ENCODE measurements at places on chromosomes 11 and 22.

- DNase-seq = no peak
Observed at GRCh38 chr11:99614352-99614751, 593.6 kb downstream of the CNTN5 start.

GRCh38 chr11:110072930-110073329 is 20.3 kb upstream of the ZC3H12C start:
- no peak for DNase-seq

DNA sequence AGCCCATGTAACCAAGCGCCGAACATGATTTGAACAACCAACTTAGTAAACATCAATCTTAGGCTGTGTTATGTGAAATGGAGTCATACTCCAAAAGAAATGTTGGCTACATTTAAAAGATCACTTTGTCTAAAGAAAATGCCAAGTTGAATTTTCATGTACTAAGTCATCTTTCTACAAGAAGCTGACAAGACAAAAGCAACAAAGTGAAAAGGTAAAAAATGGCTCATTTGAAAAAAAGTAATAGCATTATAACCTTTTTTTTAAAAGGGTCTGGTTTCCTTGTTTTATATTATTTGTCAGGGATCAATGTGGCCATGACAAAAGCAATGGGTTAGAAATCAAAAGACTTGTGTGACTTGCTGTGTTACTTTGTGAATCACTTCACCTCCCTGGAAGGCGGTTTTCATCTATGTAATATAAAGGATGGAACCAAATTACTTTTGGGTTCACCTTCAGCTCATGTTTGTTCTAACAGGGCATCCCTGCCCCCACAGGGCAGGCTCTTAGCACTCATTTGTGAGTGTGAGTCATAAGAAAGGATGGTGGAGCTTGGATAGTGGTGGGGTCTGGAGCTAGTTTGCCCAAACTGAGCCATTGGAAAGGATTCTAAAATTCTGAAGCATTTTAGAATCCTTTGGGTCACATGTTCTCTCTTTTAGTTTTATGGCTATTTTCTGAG is 131.9 kb upstream of the MTMR2 start:
- DNase-seq = no peak

- DNase-seq = no peak
Observed at GRCh38 chr22:23072077-23072910, 2.0 kb downstream of the GNAZ start.

DNA sequence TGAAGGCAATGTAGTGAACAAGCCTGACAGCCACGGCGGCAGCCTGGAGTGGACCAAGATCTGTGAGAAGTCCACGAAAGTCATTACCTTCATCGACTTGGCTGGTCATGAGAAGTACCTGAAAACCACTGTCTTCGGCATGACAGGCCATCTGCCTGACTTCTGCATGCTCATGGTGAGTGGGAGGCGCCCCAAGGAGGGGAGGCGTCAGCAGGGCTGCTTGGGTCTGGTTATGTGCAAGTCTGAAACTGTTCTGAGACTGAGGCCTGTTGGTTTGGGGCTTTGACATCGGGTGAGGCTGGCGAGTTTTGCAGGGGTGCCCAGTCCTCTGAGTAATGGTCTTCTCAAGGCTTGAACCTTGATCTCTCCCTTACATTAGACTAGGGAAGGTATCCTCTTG is 11.1 kb downstream of the GTPBP1 start:
- DNase-seq = peak; percentile 28

- peak; percentile 31 for DNase-seq
Observed at GRCh38 chr11:79762279-79762921, 321.6 kb upstream of the TENM4 start.

DNA sequence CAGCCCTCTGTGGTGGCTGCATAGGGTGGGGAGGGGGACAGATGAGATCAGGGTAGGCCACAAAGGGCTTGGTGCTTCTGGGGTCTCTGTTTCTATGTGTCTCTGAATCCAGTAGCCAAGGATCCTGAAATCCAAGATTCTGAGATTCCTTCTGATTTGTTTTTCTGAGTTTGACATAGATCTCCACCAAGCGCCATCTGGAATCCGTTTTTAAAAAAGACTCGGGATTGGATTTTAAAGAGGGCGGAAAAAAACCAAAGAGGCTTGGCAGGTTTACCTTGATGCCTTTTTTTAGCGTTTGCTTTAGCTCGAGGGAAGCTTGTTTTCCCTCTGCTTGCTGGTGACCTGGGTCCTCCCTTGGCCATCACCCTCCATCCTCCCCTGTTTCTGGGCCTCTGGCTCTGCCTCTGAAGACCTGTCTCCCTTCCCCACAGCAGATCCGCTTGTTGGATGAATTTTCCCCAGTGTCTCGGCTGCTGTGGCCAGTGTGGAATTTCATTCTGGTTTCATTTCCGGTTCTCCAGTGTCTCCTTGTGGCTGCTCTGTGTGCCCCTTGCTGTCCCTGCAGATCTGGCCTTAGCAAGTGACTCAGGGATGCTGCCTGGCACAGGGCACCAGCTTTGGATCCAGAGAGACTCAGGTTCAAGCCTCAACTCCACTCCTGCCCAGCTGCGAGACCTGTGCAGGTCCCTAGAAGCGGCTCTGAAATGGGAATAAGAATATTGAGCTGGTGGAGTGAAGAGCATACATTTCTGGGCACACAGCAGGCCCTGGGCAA is 15.1 kb downstream of the SYNGR1 start:
- DNase-seq = no peak

GRCh38 chr11:2537896-2538724 is 93.3 kb downstream of the KCNQ1 start:
- no peak for DNase-seq

DNA sequence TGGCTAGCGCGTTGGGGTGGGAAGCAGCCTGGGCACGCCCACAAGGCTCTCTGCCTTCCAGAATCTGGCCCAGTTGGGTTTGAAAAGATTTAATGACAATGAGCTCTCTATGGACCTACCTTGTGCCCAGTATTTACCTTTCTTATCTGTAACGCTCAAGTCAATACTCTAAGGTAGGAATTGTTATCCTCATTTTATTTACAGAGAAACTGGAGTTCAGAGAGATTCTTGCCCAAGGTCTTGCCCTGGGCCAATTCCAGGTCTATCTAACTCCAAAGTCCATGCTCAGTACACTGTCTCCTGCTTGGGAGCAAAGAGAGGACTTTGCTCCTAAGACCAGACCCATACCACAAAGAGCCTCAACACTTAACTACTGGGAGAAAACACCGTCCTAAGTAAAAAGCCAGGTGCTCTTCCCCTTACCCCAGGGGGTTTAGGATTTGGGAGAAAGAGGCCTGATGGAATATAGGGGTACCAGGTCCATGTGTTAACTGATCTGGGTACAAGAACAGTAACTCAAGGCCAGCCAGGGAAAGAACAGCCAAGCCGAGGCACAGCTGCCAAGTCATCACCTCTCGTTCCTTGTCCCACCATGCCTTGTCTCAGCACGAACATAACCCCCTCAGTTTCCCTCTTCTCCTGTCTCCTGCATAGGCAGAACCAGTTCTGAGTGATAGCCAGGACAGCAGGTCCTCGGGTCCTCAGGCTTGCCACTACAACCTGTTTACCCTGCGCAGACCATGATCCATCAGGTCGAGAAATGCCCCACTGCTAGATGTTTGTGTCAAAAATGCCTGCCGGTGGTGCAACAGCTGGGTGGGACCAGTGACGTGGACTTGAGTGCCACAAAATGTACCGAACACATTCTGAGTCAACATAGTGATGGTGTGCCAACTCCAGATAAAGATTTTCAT is 14.6 kb downstream of the APOA4 start:
- DNase-seq = no peak

GRCh38 chr11:69501891-69502860 is 20.7 kb downstream of the LINC01488 start:
- no peak for DNase-seq

DNA sequence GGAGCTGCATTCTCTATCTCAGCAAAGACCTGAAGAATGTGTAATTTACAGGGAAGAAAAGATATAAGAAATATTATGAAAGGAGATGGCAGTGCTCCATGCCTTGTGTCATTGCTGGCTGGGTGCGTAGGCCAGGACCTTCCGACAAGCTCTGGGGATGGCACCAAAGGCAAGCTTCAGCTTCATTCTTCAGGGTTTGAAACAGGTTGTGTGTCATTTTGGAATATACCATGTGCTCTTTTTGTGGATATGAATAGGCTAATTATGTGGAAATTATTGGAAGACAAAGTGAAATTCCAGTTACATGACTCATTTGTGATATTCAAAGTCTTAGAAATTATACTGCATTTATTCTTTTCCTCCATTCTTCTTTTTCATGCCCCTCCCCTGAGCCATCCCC is 5.7 kb upstream of the KIRREL3 start:
- no peak for DNase-seq

GRCh38 chr11:1759851-1760220 is 3.9 kb downstream of the CTSD start:
- no peak for DNase-seq

- peak; percentile 76 for DNase-seq
Observed at GRCh38 chr11:46348566-46349401, 1.5 kb downstream of the DGKZ start.

- peak; percentile 26 for DNase-seq
Observed at GRCh38 chr22:49715450-49715849, 112.2 kb downstream of the BRD1 start.

DNA sequence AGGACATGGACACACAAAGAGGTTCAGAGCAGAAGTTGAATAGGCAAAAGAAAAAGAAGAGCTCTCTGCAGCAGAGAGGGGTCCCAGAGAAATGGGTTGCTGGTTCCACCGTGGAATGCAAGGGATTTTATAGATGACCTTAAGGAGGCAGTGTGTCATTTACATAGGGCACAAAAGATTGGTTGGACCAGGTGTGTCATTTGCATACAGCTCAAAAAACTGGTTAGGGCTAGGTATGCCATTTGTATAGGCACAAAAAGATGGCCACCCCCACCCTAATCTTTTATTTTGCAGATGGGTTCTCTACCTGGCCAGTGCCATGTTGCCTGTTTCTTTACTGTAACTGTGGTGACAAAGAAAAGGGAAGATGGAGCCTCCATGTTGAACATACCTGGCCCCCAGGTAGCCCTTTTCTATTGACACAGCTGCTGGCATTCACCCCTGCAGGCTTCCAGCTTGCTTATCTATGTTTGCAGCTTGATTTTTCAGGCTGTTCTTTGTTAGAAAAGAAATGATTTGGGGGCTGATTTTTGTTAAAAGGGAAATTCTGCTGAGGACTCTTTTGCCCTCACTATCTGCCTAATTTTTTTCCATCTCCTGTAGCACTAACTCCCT is 3.1 kb upstream of the CAVIN3 start:
- DNase-seq = no peak

DNA sequence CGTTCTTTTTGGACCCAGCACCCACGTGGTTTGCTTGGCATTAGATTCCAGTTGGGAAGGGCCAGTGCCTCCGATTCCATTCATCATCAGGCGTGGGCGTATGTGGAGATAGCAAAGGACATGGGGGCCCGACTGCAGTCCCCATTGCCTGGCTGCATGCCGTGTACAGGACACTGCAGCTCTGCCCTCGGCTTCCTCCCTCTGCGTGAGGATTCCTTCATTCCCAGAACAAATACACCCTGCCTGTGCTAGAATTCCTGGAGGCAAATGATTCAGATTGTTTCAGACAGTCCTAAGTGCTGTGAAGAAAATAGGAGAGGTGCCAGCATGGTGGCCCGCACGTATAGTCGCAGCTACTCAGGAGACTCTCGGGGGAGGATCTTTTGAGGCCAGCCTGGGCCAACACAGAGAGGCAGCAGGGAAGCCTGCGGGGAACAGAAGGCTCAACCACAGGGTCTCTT is 15.4 kb downstream of the DERL3 start:
- DNase-seq = no peak

GRCh38 chr22:17476838-17477237 is 86.5 kb upstream of the SLC25A18 start:
- peak; percentile 23 for DNase-seq

- DNase-seq = no peak
Observed at GRCh38 chr11:70212227-70212811, 9.2 kb downstream of the FADD start.

DNA sequence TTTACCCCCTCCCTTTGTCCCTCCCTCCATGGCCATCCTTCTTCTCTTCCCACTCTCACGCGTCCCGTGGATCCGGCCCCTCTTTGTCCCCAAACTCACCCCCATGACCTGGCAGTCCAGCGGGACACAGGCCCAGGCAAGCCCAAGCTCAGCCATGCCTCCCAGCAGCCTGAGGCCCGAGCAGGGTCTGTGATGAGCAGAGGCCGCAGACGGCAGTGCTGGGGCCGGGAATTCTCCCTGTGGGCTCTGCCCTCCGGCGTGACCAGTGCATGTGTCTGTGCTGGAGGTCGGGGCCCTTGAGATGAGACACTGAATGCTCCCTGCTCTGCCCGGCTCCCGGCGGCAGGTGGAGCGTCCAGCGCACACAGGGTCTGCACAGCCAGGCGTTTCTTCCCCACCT is 237.9 kb downstream of the BRD1 start:
- DNase-seq = no peak

DNA sequence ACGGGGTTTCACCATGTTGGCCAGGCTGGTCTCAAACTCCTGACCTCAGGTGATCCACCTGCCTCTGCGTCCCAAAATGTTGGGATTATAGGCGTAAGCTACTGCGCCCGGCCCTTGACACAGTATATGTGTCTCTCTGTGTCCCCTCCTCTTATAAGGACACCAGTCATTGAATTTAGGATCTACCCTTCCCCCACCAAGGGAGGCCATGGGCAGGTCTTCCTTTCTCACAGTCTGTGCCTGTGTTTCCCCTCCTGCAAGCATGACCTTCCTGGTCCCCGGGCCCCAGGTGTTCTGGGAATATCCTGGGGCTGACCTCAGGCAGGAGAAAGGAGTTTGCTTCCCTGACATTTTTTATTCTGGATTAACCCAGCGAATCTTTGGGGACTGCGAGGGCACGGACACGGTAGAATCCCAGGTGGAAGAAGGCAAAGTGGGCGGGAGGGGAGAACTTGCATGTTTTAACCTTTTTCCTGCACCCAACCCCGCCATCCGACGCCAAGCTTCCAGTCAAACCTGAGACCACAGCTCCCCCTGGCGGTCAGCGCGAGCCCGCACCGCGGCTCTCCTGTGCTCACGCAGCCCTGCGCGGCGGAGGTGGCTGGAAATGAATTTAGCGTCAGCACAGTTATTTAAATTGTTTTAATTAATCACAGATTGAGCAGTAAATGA is 42.1 kb upstream of the ISX start:
- peak; percentile 70 for DNase-seq

GRCh38 chr11:57340039-57340615 is 2.0 kb downstream of the P2RX3 start:
- DNase-seq = peak; percentile 62

DNA sequence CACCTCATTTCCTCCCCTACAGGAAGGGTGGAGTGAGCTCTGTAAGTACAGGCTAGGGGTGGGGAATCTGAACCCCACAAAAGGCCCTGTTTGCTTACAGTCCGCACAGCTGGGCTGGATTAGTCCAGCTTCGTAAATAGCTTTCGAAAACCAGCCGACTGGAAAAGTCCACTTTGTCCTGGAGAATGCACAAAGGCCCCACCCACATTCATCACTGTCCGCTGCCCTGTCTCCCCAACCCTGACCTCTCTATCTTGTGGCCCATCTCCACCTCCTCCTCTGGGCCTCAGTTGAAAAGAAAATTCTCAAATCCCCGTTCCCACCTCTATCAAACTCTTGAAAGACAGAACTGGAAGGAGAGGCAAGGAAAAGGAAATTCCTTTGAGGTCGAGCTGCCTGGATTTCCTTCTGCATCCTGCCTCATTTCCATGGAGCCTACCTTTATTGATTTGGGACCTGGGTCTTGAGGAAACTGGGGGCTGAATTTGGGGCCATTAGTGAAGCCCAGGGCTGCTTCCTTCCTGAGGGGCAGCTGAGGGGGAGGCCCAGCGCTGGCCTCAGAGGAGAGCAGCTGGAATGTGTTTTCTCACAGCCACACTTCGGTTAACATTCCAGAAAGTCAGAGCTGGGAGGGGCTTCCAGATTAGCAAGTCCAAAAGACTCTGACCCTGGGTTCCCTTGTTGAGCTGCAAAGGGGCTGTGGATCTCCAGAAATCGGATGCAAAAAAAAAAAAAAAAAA is 147.6 kb downstream of the FBXO7 start:
- no peak for DNase-seq

GRCh38 chr11:125348674-125349309 is 147.3 kb downstream of the FEZ1 start:
- peak; percentile 31 for DNase-seq
